ENCODE measurements at places on chromosomes 2 and 18. TPM values are rescaled to one million over a fixed set of nuclear protein-coding genes. Genes with fewer than 3 reads are reported as not detected.
A peak's percentile ranks its signal among the peaks of the same experiment; 100 is the strongest.

Gene MGAT4A
- 0.15 TPM for total RNA-seq

Gene SULT1C2
- total RNA-seq = not detected

Gene DPY30
- total RNA-seq = 67.5 TPM

Gene MROH2A
- 2.6 TPM for total RNA-seq

Gene ASB18
- total RNA-seq = not detected

Gene REG1A
- total RNA-seq = not detected

Gene MATN3
- not detected for total RNA-seq

Gene TRIM54
- total RNA-seq = not detected

Gene RESP18
- not detected for total RNA-seq

Gene IL36A
- total RNA-seq = not detected

Gene CXCR1
- not detected for total RNA-seq

Gene ALKAL2
- not detected for total RNA-seq

- no peak for DNase-seq
Measured at GRCh38 chr18:4107049-4107467, 348.0 kb downstream of the DLGAP1 start.

DNA sequence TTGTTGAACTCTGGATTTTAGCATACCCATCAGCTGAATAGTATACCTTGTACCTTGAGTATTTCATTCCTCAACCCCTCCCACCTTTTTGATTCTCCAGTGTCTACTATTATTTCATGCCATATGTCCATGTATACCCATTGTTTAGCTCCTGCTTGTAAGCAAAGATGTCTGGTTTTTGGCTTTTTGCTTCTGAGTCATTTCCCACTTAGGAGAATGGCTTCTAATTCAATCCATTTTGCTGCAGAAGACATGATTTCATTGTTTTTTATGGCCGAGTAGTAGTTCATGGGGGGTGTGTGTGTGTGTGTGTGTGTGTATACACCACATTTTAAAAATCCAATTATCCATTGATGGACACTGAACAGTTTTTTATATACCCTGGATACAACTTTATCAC, 24.3 kb upstream of the MOCOS start:
- DNase-seq = no peak

DNA sequence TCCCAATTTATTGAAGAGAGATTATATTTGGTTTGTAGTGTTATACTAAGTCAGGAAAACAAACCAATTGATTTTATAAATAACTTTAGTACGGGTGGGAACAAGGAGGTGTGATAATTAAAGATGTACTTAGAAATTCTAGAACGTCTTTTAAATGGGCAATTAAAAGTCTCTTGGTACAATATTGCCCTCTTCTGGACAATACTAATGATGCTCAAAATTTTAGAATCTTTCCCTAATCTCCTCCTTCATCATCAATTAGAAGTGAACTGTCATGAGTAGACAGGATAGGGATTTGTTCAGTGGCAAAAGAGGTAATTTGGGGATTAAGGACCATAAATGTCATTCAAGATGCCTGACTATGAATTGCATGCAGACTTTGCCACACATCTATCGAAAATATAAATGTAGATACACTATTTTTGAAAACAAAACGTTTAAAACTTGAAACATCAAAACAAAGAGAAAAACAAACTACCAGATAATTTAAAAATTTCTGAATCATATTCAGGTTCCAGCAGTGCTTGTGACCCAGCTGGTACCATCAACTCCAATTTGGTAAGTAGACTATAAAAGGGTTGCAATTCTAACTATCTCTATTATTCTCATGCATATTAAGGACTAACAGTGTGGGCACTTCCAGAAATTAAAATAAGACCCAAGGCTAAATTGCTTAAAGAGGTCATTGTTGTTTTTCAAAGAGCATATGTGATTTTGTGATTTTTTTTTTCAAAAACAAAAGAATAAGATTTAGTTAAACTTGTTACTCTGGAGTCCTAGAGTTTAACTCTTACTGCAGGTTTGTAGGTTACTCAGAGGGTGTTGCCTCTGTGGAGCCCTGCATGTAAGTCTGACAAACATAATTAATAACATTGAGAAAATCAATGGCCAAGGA, 123.5 kb downstream of the LAMA3 start:
- peak; percentile 68 for DNase-seq

- peak; percentile 92 for DNase-seq
Measured at GRCh38 chr2:201915446-201915845, 109.1 kb downstream of the CDK15 start.

DNA sequence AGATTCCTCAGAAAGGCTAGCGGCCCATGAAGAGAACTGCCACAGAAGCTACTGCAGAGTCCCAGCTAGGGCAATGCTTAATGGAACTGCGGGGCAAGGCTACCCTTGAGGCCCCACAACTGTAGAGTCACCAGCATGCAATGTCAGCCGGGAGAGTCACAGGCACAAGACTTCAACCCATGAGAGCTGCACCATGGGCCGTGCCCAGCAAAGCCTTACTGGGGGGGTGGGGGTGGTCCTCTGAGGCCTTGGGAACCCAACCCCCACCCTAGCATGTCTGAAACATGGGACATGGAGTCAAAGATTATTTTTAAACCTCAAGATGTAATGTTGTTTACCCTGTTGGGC, 20.2 kb downstream of the DPP4 start:
- DNase-seq = no peak

- no peak for DNase-seq
Measured at GRCh38 chr2:10513201-10513600, 65.1 kb upstream of the ODC1 start.

- peak; percentile 57 for DNase-seq
Measured at GRCh38 chr18:51135795-51136194, 61.7 kb downstream of the MEX3C start.

GRCh38 chr2:157871415-157871814, 4.7 kb downstream of the ACVR1 start:
- no peak for DNase-seq

DNA sequence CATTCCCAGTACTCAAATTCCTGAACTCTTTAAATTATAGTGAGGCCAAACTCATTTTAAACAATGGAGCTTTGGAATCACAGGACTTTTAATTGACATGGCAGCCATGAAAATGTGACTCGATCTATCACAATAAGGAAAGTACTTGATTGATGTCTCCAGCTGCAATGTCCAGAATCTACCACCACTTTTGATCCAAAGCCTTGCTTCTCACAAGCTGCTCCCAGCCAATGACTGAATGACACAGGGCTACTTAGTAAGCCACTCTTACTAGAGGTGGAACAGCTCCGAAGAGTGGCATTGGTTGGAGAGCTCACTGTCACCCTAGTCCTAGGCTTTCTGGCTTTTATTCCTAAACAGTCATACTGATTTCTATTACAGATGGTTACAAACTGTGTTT, 270.1 kb downstream of the IRS1 start:
- no peak for DNase-seq

GRCh38 chr2:192216336-192216735, 21.6 kb upstream of the TMEFF2 start:
- DNase-seq = no peak

- DNase-seq = peak; percentile 77
Measured at GRCh38 chr18:59957957-59958356, 58.2 kb downstream of the PMAIP1 start.

- DNase-seq = no peak
Measured at GRCh38 chr2:200041639-200042038, 86.3 kb downstream of the MAIP1 start.

GRCh38 chr2:86072271-86072858, 33.3 kb downstream of the POLR1A start:
- peak; percentile 78 for DNase-seq

- no peak for DNase-seq
Measured at GRCh38 chr2:218022851-218023530, 20.2 kb upstream of the TNS1 start.

- no peak for DNase-seq
Measured at GRCh38 chr2:39772086-39772811, 6.8 kb downstream of the THUMPD2 start.

- no peak for DNase-seq
Measured at GRCh38 chr2:217625557-217626169, 377.1 kb downstream of the TNS1 start.

GRCh38 chr2:112073875-112074274, 18.8 kb downstream of the TMEM87B start:
- no peak for DNase-seq

- DNase-seq = peak; percentile 49
Measured at GRCh38 chr18:33495278-33495677, 54.8 kb upstream of the CCDC178 start.

DNA sequence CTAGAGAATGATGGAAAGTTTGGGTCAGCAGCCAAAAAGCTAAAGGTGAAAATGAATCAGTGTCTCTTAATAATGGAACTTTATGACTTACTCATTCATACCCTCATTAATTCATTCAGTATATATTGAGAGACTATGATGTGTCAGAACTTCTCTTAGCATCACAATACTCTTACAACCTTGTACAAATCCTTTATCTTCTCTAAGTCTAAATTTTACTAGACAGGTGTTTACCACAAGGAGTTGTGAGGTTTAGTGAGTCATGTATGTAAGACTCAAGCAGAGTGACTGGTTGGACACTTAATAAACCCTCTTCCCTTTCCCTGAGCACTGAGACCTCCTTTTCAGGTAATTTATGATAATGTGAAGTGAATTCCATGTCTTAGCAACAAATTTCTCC, 129.6 kb downstream of the PPP1R1C start:
- DNase-seq = no peak

DNA sequence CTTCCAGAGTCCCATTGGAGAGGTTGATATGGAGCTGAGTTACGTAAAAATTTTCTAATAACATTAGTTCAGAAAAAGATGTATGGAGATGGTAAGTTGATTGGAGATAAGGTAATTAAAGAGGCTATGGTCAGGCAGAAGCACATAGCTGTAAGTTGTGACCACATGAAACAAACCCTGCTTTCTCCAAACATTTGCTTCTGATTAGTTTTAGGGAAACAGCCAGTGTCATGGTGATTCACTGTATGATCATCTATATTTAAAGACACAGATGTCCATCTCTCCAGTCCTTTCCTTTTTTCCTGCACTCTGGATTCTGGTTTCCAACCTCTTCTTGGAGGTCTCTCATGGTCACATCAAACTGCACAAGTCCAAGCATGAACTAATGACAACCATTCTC, 1550.8 kb upstream of the PIK3C3 start:
- DNase-seq = no peak

DNA sequence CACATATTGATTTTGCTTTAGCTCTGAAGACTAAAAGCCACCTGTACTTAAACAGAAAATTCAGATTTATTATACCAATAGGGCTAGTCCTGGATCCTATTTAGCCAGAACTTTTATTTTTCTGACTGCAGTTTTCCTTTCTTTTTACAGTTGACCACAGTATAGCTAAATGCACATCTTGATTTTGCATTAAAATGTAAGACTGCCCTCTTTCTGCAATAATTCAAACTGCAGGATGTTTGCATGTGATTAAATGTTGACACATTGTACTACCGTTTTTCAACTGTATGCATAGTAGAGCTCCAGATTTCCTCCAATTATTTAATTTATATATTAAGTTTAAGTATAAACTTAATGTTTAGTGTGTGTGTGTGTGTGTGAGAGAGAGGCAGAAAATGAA, 1262.9 kb downstream of the SUCLG1 start:
- DNase-seq = peak; percentile 67

GRCh38 chr2:231228223-231228622, 29.8 kb downstream of the ARMC9 start:
- DNase-seq = peak; percentile 76

GRCh38 chr18:54958704-54959625, at the start of gene CCDC68:
TSS of gene CCDC68 (minus strand) at chr18:54959461. CDS start at chr18:54942791, 16,670 bp downstream.
- DNase-seq = no peak

- no peak for DNase-seq
Measured at GRCh38 chr2:203606051-203606450, 71.0 kb upstream of the RAPH1 start.

DNA sequence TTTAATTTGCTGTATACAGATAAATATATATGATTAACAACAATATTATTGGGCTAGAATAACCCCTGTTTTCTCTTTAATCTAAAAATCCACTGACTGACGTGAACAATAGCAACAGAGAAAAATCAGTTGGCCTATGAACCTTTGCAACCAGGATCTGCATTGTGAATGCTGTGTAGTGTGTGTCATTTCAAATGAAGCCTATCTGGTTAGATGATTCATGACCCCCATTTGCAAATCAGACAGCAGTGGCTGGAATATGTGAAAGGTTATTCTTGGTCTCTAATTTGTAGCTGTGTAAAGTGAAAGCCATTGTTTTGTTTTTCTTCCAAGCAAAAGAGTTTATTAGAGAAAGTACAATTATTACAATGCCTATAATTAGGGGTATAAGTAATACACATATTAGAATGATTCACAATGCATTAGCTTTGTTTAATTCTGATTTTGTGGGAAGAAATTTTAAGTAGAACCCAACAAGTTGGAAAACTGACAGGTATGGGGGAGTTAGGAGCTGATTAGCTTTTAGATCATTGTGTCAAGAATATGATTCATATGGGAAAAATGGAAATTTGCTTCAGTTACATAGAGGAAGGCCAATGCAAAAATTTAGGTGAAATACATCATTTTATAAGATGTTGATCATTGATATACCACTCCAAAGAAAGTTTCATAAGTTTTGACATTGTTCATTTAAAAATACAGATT, 1362.2 kb upstream of the TMEFF2 start:
- DNase-seq = no peak

- DNase-seq = no peak
Measured at GRCh38 chr2:111105926-111106325, 14.8 kb upstream of the BCL2L11 start.

GRCh38 chr2:105438104-105438929, 39.5 kb upstream of the FHL2 start:
- no peak for DNase-seq

DNA sequence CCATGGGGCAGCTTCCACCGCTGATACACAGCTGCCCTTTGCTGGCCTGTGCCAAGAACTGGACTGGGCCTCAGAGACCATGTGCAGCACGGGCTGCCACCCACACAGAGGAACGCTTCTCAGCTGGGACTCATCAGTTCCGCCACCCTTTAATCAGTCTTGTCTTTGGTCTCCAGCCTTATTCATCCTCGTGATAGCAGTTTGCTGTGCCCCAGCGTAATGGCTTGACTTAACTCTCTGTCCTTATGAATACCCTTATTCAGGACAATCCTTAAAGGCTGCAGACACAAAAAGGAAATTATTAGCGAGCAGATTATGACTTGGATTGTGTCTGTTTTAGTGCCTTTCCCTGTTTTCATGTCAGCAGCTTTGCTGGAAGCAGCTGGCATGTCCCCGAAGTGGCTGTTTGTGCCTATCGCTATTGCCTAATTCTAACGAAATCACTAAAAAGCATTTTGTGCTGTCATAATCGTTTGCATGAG, 108.9 kb upstream of the DAPL1 start:
- no peak for DNase-seq

- DNase-seq = no peak
Measured at GRCh38 chr2:121626777-121627524, 22.3 kb downstream of the CLASP1 start.

- no peak for DNase-seq
Measured at GRCh38 chr18:58669731-58670378, 1.4 kb upstream of the MALT1 start.

- no peak for DNase-seq
Measured at GRCh38 chr2:239466755-239467271, 66.0 kb upstream of the HDAC4 start.
